ENCODE measurements at places on chromosomes 6 and 20.
A peak's percentile ranks its signal among the peaks of the same experiment; 100 is the strongest.

GRCh38 chr6:166582258-166582657 is 4.2 kb downstream of the RAMACL start:
- DNase-seq: no peak

DNA sequence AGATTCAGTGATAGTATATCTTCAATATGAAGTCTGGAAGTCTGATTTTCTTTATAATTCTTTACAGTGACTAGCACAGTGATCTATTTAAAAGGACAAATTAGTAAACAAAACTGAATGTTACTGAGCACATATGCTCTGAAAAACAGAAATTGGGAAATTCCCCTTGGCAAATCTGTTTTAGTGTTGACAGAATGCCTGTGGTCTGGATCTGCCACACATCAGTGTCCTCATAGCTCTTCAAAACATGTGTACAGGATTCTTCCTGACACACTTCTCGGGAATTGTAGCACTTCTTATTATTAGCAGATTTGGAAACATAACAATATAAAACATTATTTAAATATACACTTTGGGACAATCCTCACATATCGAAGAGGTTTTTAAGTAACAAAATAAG is 354.3 kb downstream of the COL12A1 start:
- no peak for DNase-seq

DNA sequence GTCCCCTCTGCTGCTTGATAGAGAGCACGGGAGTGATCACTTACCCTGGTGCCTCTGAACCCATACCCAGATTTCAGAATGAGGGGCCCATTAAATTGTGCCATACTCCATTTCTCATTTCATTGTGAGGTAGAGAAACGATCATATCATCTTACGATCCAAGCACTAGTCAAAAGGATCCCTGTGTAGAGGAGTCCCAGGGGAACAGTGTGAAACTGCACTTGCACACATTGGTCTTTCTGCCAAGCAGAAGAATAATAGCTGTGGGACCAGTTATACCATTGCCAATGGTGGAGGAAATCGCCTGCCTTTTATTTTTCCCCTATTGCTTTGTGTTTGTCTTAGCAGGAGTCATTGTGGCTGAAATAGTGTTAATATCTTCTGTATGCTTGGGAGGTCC is 161.9 kb downstream of the FARS2 start:
- DNase-seq: no peak

DNA sequence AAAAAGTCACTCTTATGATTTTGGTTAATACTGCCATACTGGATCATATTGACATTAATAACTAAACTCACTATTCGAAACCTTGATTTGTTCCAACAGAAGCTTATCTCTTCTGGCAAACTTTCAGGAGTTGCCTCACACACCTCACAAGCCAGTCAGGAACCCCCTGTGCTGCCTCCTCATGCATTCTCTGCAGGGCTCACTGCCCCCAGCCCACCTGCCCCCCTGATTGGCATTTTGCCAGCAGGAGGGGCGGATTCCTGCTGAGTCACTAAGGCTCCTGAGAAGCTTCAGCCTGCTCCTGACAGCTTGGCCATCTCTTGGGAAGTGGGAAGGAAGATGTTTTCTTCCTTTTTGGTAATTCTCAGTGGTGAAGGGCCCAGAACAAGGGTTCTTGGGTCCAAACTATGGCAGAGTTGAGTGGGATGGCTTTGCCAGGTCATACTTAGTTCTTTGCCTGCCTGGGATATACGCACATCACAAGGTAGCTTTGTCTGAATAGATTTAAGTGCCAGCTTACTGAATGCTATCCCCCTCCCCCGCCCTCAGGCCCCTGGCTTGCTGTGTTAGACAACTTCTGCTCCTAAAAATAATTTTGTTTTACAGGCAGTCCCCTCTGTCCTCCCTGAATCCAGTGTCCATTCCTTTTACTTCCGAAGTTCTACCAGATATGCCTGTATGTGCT is 31.4 kb downstream of the SLC35F1 start:
- DNase-seq: no peak

- no peak for DNase-seq
Observed at GRCh38 chr20:43909211-43909610, 5.4 kb upstream of the TOX2 start.

- DNase-seq: no peak
Observed at GRCh38 chr6:102474041-102474807, 1080.7 kb downstream of the GRIK2 start.

- DNase-seq: no peak
Observed at GRCh38 chr6:9999796-10000195, 415.1 kb downstream of the TFAP2A start.

- no peak for DNase-seq
Observed at GRCh38 chr6:100457311-100457990, 7.3 kb downstream of the SIM1 start.

DNA sequence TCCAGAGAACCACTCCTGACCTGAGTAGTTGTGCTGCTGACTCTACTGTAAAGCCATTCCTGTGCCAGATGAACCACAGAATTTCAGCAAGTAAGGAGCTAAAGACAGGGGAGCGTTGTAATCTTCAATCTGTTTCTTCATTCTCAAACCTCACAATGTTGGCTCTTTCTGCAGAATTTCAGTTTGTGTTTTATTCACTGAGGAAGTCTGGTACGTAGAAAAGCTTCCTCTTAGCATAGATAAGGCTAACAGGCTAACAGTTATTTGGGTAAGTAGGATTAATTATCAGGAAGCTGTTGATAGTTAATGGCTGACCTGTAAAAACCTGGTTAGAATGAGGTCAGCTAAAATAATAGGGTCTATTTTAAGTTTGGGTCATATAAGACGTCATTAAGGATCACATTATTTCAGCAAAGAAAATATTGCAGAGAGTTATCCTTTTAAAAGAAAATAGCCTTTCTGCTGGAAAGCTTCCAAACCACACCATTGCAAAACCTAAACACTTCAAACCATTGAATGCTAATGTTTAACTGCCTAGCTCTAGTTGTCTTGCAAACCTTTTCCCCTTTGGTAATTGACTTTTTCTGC is 14.1 kb upstream of the TENT5A start:
- DNase-seq: no peak

DNA sequence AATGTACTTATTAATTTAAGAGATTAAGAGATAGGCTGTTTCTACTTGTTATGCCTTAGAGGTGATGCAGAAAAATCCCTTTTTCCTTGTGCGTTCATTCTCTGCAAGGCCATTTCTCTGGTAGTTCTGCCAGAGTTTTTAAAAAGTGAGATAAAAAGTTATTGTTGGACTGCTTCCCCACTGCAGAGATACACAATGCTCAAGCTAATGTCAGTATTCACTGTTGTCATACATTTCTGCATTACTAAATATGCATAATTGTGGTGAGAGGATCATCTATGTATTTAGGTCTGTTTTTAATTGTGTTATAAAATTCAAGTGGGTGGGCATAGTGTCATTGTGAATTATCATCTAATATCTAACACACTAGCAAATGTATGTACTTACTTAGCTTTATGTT is 600.4 kb downstream of the HTR1B start:
- no peak for DNase-seq

GRCh38 chr20:25191051-25191450 is 4.5 kb upstream of the ENTPD6 start:
- DNase-seq: no peak

DNA sequence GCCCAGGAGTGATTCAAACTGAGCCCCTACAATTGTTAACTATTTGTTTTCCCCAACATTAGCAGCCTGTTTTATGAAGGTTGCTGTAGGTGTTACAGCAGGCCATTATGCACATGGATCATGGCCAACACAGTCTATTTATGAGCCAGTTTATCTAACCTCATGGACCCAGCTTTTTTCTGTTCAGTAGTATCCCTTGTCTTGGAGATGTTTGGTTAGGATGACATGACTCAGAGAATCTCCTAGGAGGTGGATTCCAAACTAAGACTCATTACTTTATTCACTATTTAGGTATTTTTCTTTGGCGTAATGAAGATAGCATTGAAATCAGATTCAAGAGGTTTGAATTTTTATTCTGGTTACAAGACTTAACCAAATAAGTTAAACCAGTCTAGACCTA is 62.8 kb upstream of the TFB1M start:
- DNase-seq: no peak

DNA sequence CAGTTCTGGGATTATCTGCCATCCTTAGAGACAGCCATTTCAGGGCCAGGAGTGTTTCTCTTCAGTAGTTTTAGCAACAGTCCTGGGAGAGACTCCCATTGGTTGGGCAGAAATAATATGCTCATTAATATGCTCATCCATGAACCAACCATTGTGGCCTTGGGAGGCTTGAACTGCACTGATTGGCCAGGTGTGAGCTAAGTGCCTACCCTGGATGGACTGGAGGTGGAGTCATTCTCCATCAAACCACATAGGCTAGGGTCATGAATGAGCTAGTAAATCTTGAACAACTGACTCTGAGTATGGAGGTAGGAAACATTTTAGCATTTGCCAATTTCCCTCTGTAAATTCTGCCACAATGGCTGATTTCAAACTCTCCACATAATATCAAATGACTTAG is 70.2 kb upstream of the ZFP64 start:
- DNase-seq: no peak

GRCh38 chr6:69370763-69371162 is 426.0 kb downstream of the LMBRD1 start:
- no peak for DNase-seq

DNA sequence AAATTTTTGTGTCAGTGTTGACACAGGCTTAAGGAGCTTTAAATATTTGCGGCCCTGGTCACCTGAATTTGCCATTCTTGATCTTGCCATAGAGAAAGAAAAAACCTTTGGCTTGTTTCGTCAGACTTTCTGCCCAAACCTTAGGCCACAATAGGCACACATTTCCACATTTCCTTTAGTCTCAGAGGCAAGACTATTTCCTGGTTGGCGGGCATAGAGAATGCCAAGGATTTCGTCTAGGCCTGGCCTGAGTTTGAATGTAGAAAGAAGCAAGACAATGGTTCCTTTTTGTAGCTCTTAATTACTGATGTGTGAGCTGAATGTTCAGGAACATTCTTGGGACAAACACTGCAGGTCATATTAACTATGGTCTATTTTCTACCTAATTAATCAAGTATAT is 108.1 kb downstream of the TRMT11 start:
- no peak for DNase-seq

- DNase-seq: no peak
Observed at GRCh38 chr6:169638388-169638787, 63.4 kb downstream of the WDR27 start.

GRCh38 chr6:52389626-52390360 is 27.8 kb downstream of the PAQR8 start:
- peak; percentile 33 for DNase-seq

DNA sequence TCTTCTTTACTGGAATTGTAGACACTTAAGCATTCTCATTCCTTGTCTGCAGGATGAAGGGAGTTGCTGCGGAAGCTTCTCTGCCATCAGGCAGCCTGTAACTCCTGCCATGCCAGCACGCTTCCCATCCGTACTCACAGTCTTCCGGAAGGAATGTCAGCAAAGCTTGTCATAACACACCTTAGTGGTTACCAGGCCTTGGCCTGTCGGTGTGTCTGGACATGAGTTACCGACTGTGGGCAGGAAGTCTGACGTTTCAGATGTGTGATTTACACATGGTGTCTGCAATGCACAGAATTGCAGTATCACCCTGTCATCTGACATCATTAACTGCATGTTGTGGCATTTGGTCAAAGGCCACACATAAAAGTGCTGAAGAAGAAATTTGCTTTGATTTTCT is 102.2 kb downstream of the SLC24A3 start:
- no peak for DNase-seq

DNA sequence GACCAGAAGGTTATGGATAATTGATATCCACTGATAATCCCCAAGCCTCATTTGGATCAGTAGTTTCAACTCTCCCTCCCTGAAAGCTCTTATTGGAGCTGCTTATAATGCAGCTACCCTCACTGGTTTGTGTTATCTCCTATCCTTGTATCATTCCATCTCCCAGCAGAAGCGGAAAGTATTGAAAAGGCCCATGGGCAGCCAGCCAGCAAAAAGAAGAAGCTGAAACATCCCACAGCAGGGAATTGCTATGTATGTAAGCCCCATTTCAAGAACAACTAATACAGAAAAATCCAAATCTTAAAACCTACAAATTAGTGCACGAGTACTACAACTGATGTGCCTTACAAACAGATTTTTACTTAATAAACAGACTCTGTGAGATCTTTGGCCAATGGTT is 269.0 kb upstream of the ECI2 start:
- DNase-seq: no peak

DNA sequence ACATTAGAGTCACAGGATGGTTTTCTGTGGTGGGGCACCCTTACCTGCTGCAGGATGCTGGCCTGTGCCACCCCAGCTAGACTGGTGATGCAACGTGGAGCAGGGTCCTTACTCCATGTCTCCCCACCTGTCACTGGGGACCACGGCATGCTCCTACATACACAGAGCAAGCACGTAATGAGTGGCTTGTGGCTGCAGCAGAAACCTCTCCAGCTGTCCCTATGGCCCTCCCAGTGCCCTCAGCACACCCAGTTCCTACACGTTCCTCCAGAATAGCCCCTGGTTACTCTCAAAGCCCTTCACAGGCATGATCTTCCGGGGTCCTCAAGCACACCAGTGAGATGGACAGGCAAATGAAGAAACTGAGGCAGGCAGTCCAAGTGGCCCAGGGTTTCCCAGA is 3.2 kb upstream of the LSM14B start:
- no peak for DNase-seq

GRCh38 chr6:87244380-87244779 is 78.0 kb upstream of the SMIM8 start:
- no peak for DNase-seq

GRCh38 chr6:5125152-5126006 is 40.2 kb downstream of the PPP1R3G start:
- DNase-seq: no peak

DNA sequence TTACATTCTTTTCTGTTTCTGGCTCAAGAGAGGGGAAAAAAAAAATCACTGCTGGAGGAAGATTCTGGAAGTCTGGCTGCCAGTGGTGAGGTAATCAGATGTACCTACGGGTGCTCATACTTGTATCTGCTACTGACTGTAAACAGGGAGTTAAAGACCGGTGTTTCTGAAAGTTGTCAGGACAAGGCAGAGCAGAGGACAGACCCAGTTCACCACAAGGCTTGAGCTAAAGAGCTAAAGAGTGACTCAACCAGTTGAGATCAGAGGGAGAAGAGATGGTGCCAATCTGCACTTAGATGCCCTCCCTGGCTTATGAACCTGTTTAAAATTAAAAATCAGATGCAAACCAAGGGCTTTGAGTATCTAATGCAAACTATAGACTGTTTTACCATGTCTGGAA is 55.4 kb downstream of the CEP162 start:
- DNase-seq: no peak

- DNase-seq: no peak
Observed at GRCh38 chr6:117269638-117270054, 4.3 kb downstream of the VGLL2 start.

GRCh38 chr6:101224751-101225150 is 168.8 kb upstream of the GRIK2 start:
- no peak for DNase-seq

DNA sequence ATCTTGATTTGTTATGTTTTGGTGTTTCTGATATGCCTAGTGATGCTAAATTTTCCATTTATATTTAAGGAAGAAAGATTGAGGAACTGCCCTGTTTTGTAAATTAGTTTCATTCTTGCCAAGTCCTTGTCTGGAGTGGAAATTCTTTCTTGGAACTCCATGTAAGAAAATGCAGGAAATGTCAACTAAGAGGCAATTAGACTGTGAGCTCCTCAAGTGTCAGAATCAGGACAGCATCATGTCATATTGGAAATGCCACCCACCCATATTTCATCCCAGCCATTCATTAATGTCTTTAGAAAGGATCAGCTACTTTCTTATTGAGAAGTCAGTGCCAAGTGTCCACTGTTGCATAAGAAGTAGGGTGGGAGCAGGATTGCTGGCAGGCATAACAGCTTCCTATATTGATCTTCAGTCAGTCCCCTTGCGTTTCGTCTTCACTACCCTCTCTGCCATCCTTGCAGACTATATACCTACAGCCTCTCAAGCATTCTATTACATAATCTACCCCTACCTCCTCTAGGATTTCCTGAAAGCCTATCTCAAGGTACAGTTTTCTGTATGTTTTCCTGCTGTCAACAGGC is 42.4 kb downstream of the HAO1 start:
- no peak for DNase-seq
